ENCODE measurements at places on chromosomes 1 and 21.

DNA sequence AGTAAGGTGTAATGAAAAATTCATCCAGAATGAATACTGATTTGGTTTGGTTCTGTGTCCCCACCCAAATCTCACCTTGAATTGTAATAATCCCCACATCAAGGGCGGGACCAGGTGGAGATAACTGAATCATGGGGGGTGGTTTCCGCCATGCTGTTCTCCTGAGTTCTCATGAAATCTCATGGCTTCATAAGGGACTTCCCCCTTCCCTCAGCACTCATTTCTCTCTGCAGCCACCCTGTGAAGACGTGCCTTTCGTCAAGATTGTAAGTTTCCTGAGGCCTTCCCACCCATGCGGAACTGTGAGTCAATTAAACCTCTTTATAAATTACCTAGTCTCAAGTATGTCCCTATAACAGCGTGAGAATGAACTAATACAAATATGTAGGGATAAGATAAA lies 5.5 kb upstream of the SYNJ1 start:
- DNase-seq, result no peak

GRCh38 chr1:9852410-9853248 lies 28.9 kb upstream of the CLSTN1 start:
- DNase-seq, result no peak

DNA sequence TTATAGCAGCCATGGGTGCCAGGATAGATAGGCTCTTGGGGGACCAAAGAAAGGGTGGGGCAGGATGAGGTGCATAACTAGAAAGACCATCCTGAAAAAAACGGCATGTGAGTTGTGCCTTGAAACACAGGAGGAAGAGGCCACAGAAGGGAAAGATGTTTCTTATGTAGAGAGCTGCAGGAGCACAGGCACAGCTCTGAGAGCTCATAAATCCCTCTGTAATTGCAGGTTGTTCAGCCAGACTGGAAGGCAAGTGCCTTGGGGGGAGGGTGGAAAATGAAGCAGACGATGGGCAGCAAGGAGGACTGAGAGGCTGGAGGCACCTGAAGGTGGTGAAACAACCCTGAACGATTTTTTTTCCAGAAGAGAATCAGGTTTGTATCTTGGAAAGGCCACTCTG lies 170.7 kb downstream of the NR5A2 start:
- peak; percentile 39 for DNase-seq

DNA sequence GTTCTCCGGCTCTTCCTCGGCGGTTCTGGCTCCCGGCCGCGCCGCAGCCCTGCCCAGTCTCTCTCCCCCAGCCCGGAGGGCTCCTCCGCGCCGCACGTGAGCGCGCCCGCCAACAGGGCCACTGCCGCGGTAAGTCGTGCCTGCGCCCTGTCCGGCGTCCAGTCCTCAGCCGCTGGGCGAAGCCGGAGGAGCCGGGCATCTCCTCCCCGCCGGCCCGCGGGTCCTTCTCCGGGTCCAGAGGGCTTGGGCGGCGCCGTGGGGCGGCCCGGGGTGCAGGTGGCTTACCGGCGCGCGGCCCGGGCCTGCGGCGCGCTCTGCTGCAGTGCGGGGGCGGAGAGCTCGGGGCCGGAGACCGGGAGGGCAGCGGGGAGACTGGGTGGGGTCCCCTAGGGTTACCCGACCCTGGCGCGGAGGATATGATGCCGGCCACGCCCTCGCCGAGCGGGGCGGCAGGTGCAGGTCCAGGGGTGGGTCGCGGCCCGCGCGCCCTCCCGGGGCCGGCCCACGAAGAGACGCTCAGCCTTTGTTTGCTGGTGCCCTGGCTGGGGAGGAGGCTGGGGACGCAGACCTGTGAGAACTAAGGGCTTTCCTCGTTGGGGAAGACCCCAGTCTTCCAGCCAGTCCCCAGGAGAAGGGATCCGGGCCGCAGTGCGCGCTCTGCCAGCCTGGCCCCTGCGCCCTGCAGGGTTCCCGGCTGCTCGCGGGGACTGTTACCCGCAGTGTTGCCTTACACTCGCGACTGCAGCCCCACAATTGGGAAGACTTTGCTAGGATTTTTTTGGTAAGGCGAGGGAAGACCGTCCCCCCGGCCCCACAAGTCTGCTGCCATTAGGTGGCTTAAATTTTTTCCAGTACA lies at the start of gene DOP1B:
DOP1B (plus strand) TSS at position 10 of the 856 bp plus-strand sequence. CDS start 7,910 bp downstream, outside the sequence.
- no peak for DNase-seq

GRCh38 chr1:232593717-232594502 lies 36.0 kb downstream of the SIPA1L2 start:
- no peak for DNase-seq

GRCh38 chr1:20398744-20399143 lies 87.3 kb downstream of the CAMK2N1 start:
- DNase-seq, result no peak

DNA sequence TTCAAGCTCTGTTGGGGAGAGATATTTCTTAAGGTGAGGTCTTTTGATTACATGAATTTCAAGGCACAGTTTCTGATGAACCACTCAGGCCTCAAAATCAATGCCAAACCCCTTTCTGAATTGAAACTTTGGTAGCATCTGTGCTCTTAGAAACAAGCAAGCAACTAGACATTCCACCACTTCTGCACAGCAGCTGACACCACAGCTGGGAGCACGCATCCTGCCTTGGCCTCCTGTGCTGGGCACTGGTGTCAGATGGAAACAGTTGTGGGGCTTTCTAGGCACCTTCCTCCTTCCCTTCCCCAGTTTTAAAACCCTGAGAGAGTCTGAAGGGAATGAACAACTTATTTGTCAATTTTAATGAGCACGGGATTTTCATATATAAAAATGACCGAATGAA lies 360.2 kb downstream of the ADGRL2 start:
- DNase-seq, result no peak

- peak; percentile 33 for DNase-seq
Measured at GRCh38 chr1:7366955-7367665, 404.0 kb upstream of the VAMP3 start.

- no peak for DNase-seq
Measured at GRCh38 chr1:185074307-185074706, 28.9 kb downstream of the RNF2 start.

GRCh38 chr1:247482747-247483146 lies 24.8 kb upstream of the OR2B11 start:
- DNase-seq, result no peak
